ENCODE measurements at places on chromosomes 16 and 17.

DNA sequence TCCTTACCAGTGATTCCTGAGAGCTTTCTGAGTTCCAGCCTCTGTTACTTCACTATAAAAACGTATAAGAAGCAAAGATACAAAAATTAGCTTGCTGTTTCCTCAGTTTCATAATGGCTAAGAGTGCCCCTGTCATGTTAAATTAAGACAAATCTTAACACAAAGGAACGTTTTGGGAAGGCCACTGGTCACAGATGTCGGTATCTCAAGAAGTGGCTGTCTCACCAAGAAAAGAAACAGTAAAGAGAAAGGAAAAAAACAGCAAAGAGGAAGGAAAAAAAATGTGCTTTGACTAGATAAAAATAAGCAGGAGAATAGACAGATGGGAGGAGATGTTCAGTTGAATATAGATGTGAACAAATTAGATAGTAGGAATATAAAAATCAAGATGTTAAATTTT lies 94.8 kb upstream of the AKTIP start:
- DNase-seq = no peak

DNA sequence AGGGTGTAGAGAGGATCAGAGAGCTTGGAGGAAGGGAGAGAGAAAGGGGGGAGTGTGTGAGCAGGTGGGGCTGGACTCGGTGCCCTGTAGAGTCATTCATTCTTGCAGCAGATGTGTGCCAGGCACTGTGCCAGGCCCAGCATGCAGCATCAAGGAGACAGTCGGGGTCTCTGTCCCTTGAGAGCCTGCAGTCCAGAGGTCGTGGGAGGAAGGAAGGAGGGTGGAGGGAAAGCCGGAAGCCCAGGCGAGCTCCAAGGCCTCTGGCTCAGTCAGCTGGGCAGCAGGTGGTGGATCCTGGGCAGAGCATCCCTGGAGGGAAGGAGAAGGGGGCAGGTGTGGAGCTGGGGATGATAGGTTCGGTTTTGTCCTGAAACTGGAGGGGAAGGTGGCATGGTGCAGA lies 27.5 kb downstream of the EPN2 start:
- no peak for DNase-seq

DNA sequence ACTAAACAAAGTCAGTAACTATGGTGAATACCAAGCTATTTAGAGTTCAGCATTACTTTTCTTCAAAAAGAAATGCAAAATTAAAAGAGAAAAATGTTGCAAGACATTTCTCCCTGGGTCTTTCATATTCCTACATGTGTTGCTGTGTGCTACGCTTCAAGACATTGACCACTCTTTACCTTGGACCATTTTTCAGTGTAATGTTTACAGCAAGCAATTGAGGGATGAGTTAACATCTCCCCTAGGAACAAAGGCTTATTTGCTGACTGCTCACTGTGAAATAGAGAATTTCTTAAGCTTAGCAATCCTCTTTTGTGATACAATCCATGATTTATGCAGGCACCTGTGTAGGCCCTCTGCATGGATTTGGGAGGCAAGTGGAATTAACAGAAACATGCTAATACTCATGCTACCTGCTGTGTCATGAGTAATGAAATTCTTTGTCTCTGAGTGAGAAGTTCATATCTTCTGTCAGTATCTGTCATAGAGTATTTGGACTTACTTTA lies 1202.9 kb upstream of the CDH8 start:
- DNase-seq = no peak

DNA sequence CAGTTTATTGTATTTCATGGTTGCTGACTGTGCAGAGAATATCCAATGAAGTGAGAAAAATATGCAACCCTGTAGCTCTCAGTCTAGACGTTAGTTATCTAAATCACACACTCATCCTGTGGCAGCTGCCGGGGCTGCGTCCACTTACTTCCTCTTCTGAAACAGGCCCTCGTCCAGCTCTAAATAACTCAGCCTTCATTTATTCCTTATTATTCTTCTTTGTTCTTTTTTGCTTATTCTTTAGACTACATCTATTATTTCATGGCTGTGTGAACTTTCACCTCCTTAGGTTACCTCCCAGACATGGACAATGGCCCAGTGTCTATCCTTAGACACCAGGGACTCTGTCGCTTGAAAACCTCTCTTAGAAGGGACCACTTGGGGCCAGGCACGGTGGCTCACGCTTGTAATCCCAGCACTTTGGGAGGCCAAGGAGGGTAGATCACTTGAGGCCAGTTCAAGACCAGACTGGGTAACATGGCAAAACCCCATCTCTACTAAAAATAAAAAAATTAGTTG lies 3.4 kb upstream of the THUMPD1 start:
- no peak for DNase-seq

DNA sequence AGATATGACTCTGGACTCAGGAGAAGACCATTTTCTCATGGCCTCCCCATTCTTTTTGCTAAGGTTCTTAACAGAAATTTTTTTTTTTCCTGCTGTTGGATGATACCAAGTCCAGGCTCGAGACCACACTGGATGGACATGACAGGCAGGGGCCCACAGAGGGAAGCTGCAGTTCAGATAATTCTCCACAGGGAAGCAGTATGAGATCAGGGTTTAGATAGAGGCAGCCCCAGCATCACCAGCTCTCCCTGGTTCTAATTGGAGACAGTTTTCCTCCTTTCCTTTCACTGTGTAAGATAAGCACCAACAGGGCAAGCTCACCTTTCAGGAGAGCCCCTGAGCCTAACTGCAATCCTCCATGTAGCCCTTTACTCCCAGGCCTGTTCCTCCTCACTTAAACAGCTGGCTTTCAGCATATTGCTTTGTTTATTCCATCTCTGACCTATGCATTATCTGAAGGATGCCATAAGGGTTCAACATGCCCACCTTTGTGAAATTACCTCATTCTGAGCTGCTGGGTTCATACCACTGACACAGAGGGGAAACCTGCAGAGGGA lies 108.1 kb downstream of the SNX11 start:
- DNase-seq = no peak

DNA sequence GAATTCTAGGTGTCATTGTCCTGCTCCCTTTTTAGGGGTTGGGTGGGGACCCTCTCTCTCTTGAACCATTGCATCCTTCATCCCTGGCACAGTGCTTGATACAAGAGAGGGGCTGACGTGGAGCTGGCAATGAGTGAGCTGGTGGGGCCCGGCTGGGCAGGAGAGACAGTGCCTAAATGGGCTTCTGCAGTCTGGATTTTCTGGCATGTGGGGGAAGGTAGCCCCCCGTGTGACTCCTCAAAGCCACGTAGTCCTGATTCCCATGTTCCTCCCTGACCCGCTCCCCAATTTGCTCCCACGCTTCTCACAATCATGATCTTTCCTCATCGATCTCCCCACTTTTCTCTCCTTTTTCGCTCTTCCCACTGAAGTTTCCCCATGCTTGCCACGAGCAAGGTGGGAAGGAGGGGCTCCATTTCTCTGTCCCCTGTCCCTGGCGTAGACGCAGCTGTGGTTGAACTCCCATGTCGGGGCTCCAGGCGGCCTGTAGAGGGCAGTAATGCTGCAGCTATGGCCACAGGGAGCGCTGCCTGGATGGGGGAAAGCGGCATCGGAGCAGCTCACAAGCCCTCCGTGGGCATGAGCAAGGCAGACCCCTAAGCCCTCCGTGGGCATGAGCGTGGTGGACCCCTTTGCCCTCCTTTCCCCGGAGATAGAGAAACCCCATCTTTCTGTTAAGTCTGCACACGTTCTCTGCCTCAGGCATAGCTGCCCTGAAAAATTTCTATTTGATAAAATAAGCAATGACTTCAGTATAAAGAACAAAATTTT lies 47.5 kb downstream of the HAPSTR1 start:
- no peak for DNase-seq

DNA sequence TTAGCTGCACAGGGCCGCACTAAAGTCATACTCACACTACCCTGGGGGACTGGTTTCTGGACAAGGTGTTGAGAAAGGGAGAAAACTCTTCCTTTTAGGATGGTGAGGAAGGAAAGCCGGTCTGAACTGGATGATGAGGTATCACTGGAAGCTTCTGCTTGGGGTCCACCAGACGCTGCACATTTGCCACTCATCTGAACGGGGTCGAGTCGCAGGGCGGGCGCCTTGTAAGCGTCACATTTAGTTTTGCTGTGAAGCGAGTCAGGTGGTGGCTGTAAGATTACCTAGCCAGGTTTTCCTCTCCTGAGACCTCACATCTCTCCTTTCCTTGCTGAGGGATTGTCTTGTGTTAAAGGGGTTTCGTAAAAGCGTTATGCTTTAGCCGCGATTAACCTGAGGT lies 2.3 kb downstream of the JPT2 start:
- no peak for DNase-seq

DNA sequence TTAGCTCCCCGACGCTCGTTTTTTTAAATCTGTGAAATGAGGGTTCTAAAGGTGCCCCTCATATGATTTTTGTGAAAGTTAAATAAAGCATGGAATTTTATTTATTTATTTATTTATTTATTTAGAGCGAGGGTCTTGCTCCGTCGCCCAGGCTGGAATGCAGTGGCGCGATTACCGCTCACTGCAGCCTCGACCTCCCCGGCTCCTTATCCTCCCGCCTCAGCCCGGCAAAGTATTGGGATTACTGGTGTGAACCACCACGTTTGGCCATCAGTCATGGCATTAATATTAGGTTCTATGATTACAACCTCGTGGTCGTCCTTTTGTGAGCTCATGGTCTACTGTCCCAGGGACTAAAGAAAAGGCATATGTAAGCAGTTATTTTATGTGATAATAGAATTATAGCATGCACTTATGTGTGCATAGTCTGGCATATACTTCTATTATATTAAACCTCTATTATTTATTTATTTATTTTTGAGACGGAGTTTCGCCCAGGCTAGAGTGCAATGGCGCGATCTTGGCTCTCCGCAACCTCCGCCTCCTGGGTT lies 557 bp upstream of the LUC7L start:
- DNase-seq = no peak

DNA sequence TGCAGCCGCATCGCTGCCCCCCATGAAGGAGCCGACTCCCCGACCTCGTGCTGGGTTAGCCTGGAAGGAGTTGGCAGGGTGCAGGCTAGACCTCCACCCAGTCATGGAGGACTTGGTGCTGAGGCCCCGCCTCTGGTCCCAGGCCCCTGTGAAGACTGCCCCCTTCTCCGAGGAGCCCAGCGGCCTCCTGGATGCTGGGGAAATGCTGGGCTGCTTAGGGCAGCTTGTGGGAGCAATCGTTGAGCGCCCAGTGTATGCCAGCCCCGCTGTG lies 1.8 kb downstream of the SSTR5 start:
- DNase-seq = no peak

DNA sequence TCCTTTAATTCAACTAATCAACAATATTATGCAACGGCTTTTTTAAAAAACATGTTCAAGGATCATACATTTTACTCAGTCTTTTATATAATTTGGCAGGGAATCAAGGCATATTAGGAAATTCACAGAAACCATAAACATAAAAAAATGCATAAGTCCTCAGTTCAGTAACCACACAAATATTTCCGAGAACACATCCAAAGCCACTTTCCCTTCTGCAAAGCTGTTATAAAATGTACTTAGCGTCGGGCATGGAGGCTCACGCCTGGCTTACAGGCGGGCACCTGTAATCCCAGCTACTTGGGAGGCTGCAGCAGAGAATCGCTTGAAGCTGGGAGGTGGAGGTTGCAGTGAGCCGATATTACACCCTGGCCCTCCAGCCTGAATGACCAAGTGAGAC lies 9.7 kb upstream of the ZC3H7A start:
- no peak for DNase-seq

DNA sequence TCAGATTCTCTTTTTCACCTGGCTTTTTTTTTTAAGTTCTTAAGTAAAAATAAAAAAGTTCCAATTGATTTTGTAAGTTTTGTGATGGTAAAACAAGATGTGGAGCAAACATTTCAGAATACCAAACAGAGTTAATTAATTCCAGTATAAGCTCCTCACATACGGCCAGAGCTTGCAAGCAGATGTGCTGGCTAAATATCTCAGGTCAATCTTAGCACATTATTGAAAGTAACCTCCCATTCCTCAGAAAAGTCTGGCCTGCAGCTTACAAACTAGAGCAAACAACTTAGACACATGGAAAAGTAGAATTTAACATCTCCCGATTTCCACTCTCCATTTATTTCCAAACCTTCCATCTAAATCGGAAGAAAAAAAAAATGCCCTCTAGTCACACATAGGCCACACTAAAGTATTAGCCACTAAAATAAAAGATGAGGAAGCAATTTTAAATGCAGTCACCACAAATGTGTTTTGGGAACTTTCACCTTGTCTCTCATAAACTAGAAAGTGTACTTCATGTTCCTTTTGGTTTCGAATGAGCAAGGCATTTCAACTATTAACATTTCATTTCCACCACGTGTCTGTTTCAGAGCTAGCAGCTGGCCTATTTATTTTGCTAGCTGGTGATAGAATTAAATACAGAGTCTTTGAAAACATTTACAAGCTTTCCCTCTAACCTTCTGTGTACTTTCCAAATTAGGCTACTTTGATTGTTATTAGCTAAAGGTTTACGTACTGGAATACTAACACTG lies 143.3 kb downstream of the STX8 start:
- no peak for DNase-seq
